ENCODE measurements at places on chromosomes 3 and 15.
A peak's percentile ranks its signal among the peaks of the same experiment; 100 is the strongest.

- no peak for DNase-seq
These were observed 13.4 kb downstream of the ANP32A start for GRCh38 chr15:68807249-68807648.

DNA sequence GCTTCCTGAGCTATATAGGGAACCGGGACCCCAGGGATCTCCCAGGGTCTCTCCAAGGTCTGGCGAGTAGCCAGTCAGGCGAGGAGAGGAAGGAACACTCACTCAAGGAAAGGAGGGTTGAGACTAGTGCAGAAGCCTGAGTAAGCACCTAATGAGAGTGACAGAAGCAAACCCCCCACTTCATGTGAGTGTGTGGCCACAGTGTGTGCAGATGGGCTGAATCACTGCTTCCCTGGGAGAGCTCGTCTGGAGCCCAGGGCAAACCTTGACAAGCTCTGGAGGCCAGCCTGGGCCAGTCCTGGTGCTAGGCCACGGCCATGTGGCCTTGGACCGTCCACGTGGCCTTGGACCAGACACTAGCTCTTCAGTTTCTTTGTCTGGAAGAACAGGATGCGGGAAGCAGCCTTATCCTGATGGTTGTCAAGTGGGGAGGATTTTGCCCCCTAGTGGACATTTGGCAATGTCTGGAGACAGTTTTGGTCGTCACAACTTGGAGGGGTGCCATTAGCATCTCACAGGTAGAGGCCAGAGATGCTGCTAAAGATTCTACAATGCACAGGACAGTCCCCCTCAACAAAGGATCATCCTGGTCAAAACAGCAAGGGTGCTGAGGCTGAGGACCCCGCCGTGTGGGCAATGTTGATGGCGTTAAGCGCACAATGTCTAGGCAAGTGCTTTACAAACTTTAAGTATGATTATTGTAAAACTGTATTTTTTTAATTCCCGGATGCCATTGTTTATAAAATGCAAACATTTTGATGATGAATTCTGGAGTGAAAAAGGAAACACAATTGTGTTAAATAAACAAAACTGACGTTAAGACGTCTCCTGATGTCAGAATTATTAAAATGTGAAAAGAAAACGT is 34.8 kb upstream of the CTSH start:
- peak; percentile 42 for DNase-seq

DNA sequence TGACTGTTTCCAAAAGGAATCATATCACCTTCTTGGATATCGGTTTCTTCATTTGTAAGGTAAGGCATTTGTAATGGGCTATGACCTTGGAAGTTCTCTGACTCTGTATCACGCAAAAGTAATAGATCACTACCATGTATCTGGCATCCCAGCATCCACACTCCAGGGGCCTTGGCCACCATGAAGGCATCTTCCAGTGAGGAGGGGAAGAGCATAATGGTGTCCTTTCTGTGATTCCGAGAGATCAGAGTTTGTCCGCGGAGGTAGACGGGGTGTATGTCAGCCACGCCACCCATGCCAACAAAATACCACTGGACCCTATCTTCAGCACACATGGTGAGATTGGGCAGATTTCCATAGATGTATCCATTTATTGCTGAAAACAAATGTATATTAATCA is 48.1 kb upstream of the CP start:
- DNase-seq: no peak

DNA sequence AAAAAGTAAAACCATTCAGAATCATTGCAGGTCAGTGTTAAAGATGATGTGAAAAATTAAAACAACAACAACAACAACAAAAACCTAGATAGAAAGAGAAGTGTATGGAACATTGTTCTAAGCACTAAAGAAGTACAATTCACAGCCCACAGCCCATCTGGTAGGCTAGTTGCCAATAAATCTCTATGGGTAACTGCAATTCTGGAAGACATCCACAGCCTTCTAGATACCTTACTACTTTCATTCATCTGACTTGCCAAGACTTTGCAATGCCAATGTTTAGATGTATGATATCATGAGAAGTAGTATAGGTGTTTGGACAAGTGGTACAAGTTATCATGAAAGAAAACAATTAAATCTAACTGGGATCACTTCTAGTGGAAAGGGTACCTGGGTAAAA is 198.6 kb downstream of the VGLL3 start:
- DNase-seq: no peak

- DNase-seq: no peak
These were observed 282.6 kb upstream of the LRRC3B start for GRCh38 chr3:26340001-26340400.

- DNase-seq: no peak
These were observed 166.9 kb downstream of the DCLK3 start for GRCh38 chr3:36597422-36597821.

- DNase-seq: no peak
These were observed 107.5 kb upstream of the THBS1 start for GRCh38 chr15:39473298-39473947.

- no peak for DNase-seq
These were observed 347.2 kb upstream of the UMPS start for GRCh38 chr3:124383051-124383450.

DNA sequence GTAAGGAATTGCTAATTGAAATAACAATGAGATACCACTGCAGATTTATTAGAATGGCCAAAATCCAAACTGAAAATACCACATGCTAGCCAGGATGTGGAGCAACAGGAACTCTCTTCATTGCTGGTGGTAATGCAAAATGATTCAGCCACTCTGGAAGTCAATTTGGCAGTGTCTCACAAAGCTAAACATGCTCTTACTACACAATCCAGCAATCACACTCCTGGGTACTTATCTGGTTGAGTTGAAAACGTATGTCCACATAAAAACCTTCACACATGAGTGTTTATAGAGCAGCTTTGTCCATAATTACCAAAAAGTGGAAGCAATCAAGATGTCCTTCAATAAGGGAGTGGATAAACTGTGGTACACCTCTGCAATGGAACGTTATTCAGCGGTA is 113.3 kb downstream of the SMAD6 start:
- DNase-seq: no peak

DNA sequence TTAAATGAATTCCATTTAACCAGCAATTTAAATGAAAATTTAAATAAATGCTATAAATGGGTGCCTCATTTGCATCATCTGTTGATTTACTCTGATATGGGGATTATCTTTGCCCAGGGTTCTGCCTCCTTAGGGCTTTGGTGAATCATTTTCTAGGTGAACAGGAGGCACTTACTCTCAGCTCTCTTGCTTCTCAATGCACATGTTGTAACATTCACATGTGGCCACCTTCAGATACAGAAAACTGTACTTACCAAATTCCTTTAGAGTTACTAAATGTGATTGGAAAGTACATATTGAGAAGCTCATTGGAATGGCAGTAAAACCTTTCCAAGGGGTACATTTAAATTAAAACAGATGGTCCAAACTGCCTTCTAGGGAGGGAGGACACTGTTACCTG is 20.8 kb downstream of the GADL1 start:
- DNase-seq: no peak

- DNase-seq: no peak
These were observed 40.2 kb upstream of the CLRN1 start for GRCh38 chr3:151012753-151013152.

GRCh38 chr3:112489674-112490479 is 9.4 kb downstream of the BTLA start:
- DNase-seq: no peak

DNA sequence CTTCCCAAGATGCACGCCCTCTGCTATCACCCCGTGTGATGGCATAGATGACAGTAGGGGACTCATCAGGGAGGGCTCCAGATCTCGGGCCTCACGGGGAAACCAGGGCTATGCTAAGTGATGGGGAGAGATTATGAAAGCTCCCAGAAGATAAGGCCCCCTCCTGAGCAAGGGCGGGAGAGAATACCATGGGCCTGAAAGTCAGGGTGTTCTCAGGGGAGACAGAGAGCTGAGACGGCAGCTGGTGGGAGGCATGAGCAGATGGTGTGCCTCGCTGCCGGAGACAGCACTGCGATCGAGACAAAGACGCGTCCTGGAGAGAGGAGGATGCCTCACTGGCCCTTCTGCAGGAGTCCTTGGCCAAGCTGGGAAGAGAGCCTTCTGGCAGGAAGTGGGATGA is 106.5 kb upstream of the ADPGK start:
- DNase-seq: no peak

DNA sequence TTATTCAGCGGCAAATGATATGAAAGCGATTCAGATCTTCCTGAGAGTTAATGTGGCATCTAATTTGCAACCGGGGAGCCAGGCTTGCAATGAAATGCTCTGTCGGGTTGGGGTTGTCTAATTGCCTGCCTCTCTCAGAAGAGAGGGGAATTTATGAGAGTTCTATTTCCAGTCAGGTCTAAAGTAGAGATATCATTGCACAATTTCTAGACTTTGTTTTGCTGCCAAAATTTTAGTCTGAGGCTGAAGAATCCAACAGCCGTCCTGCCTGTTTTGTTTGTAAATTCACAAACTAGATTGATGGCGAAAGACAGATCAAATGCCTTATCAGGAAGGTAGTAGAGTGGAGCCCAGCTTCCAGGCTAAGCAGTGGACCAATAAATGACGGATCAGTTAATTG is 610 bp downstream of the LIPC start:
- no peak for DNase-seq

DNA sequence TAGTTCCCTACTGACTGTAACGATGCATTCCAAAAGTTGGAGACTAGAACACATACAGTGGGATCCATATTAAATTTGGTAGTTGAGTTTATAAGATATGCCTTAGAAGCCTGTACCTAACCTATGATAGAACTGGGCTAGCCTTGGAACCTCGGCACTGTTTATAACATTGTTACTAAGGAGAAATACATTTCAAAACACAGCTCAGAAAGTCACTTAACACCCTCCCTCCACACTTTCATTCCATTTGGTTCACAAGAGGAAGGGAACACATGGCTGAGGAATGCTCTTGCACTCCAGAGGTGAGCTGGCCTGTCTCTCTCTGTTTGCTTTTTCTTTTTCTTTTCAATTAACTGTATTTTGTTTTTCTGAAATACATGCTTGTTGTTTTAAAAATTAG is 48.7 kb upstream of the TSC22D2 start:
- DNase-seq: no peak

DNA sequence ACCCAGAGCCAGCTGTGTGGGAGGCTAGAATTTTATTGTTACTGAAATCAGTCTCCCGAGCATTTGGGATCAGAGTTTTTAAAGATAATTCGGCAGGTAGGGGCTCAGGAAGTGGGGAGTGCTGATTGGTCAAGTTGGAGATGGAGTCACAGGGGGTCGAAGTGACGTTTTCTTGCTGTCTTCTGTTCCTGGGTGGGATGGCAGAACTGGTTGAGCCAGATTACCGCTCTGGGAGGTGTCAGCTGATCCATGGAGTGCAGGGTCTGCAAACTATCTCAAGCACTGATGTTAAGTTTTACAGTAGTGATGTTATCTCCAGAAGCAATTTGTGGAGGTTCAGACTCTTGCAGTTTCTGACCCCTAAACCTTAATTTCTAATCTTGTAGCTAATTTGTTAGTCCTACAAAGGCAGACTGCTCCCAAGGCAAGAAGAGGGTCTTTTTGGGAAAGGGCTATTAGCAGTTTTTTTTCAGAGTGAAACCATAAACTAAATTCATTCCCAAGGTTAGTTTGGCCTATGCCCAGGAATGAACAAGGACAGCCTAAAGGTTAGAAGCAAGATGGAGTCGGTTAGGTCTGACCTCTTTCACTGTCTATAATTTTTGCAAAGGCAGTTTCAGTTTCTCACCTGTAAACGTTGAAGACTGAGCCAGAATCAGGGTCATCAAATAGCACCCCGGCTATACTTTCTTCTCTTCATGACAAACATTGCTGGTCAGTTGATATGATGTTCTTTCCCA is 28.2 kb downstream of the FLNB start:
- no peak for DNase-seq

- DNase-seq: no peak
These were observed 228.2 kb downstream of the MYRIP start for GRCh38 chr3:40037582-40037981.

GRCh38 chr3:12991861-12992281 is 81.4 kb downstream of the IQSEC1 start:
- no peak for DNase-seq

- DNase-seq: peak; percentile 69
These were observed 755 bp downstream of the PDE8A start for GRCh38 chr15:84982301-84982920.

- no peak for DNase-seq
These were observed 52.6 kb downstream of the MTHFS start for GRCh38 chr15:79844221-79844620.

GRCh38 chr15:70017801-70018200 is 79.9 kb downstream of the TLE3 start:
- DNase-seq: no peak

DNA sequence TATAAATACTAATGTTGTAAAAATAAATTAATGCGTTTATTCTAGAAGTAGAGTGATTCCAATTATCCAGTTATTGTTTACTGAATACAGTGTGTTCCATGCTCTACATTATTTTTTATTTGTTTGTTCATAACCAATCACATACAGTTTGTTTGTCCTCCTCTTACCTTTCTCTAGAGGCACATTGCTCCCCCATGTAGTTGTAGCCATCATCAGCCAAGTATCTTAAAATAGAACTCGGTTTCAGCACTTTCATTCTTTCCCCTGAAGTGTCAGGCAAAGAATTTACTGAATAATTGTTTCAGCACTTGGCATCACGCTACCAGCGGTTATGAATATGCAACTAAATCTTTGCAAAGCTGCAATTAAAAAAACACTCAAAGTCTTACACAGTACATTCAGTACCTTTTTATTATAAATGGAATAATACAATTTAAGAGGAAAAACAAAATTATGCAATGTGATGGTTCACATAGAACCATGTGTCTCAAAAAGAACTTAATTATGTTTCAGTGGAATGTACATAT is 448.6 kb upstream of the ATP10A start:
- no peak for DNase-seq
